ENCODE measurements at places on chromosomes 12 and 14.

DNA sequence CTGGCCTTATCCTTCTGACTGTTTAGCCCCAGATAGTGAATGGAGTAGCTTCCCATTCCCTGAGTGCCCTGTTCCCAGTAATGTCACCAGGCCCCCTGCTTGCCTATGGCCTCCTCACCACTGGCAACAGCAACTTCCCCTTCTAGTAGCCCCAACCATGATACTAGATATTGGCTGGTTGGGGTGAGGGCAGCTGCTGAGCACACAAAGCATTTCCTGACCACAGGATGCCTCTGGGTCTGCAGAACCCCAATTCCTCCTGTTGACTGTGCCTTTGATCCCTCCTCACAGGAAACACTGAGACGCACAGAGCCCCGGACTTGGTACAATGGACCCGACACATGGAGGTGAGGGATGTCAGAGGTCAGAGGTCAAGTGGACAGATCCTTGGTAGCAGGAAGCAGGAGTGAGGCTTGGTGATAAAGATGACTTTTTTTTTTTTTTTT is 597 bp downstream of the SOAT2 start:
- DNase-seq: no peak

DNA sequence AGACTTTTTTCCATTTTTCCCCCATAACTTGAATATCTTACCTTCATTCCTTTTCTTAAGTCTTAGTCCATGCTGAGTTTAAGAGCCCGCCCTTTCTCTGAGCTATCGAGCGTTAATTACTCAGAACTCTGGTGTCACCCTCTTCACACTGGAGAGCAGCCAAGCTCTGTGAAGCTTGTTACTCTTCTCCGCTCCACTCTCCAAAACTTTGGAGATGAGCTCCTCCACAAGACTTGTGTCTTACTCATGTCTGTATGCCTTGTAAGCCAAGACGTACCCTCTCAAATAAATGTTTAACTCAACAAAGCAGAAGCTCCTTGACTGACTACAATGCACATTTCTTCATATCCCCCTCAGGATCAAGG is 54.7 kb downstream of the DICER1 start:
- no peak for DNase-seq

- DNase-seq: no peak
Measured at GRCh38 chr12:123991372-123991951, 18.4 kb downstream of the ZNF664 start.

GRCh38 chr14:73833530-73834260 is 17.9 kb upstream of the PTGR2 start:
- DNase-seq: peak; percentile 61

DNA sequence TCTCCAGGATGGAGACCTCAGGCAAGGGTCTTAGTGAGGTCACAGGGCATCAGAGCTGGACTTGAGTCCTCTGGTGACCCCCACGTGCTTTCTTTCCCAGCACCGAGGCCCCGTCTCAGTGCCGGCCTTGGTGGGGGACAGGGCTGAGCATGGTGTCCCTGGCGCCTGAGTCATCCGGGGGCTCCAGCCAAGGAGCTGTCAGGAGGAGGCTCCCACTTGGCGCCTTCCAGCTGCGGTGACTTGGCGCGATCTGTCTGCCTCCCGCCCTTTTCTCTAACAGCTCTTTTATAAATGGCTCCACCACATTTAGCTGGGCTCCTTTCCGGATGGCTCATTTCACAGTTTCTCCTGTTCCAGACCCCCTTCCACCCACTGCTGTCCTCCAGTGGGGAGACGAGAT is 60.4 kb downstream of the PRMT8 start:
- no peak for DNase-seq

DNA sequence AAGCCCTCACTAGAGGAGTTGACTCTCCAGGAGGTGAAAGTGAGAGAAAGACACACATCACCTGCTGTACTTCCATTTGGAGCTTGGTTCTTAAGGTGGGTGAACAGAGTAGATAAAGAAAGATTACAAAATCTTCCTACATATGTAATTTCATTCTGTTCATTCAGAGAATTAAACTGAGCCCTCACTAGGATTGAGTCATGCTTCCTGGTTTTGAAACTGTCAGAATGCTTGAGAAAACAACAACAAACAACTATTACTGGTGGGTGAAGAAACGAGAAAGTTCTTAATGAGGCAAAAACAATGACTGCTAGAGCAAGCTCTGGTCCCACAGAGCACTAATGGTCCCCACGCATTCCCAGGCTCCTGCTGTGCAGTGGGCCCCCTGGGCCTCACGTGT is 841.7 kb downstream of the VRK1 start:
- DNase-seq: no peak

- DNase-seq: no peak
Measured at GRCh38 chr12:131457028-131457310, 253.9 kb upstream of the SFSWAP start.
